ENCODE measurements at places on chromosomes 16 and 17.

DNA sequence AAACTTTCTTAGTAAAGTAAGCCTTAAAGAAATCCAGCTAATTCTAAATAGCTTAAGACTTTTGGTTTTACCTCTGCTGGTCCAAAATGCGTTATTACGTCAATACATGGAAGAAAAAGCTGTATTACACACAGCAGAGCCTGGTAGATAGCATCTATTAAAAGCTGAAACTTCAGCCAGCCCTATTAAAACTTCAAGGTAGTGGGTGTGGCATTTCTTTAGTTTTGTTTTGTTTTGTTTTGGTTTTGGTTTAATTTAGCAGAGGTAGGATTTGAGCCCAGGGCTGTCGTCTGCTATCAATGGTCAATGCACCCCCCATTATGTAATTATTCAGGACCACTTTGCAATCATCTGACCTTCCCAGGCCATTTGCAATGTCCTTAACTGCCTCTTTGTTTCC is 318.4 kb upstream of the MAF start:
- DNase-seq: no peak

GRCh38 chr17:38349097-38349730 is 2.4 kb upstream of the SOCS7 start:
- peak; percentile 59 for DNase-seq

DNA sequence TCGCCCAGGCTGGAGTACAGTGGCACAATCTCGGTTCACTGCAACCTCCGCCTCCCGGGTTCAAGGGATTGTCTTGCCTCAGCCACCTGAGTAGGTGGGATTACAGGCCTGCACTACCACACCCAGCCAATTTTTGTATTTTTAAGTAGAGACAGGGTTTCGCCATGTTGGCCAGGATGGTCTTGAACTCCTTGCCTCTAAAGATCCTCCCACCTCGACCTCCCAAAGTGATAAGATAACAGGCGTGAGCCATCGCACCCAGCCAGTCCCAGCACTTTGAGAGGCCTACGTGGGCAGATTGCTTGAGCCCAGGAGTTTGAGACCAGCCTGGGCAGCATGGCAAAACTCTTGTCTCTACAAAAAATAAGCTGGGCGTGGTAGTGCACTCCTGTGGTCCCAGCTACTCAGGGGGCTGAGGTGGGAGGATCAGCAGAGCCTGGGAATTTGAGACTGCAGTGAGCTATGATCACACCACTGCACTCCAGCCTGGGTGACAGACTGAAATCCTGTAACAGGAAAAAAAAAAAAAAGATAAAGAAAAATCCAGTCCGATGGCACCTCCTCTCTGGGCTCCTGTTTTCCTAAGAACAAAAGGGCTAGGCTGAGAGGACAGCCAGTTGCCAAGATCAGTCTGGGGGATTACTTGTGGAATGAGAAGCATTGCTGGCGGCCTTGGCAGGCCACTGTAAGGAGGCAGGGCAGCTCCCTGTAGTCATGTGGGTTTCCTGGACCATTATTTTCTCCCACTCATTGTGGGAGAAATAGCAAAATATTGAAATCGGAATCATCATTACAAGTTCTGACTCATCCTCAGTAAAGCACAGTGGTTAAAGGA is 3.0 kb upstream of the PIPOX start:
- no peak for DNase-seq

DNA sequence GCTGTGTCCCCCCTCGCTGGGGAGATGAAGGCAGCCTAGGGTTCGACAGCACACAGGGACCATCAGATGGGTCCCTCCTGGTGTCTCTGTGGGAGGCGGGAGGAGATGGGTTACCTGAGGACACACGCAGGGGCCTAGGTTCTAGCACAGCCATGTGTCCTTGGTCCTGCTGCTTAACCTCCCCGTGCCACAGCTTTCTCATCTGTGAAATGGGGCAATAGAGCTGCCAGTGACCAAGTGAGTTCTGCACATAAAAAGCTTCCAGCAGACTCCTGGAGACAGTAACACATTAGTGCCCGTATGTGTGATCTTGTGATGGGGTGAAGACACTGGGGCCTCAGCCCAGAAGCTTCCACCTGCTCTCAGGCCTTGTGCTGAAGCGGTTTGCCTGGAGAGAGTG is 96.0 kb upstream of the GSE1 start:
- DNase-seq: no peak

GRCh38 chr17:43907998-43908721 is 824 bp upstream of the MPP2 start:
- DNase-seq: peak; percentile 35

DNA sequence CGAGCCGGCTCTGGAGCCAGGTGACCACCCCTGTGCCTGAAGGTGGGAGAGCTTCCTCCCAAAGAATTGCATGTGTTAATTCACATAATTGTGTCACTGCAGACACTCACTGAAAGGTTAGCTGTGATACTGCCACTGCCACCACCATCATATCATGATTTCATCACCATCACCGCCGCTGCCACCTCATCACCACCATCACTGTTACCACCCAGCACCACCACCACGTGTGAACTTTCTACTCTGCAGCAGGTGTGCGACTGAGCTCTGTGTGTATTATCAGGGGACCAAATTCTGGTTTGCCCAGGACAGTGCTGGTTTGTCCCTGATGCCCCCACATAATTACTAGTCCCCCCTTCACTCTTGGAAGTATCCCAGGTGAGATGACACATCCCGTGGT is 15.2 kb downstream of the BCAR1 start:
- DNase-seq: no peak
